Renal pelvis (tissue), 12 donors: ENCODE measurements at places on chromosomes 3 and 15. TPM values are rescaled to one million over a fixed set of nuclear protein-coding genes. Genes with fewer than 3 reads are reported as not detected.

CYP8B1 gene
- 1.3 TPM for polyA plus RNA-seq

GRCh38 chr15:36447373-36447772 is 132.1 kb upstream of the CDIN1 start:
- DNase-seq: no peak

ALPK3 gene
- 27.2 TPM for polyA plus RNA-seq

DNA sequence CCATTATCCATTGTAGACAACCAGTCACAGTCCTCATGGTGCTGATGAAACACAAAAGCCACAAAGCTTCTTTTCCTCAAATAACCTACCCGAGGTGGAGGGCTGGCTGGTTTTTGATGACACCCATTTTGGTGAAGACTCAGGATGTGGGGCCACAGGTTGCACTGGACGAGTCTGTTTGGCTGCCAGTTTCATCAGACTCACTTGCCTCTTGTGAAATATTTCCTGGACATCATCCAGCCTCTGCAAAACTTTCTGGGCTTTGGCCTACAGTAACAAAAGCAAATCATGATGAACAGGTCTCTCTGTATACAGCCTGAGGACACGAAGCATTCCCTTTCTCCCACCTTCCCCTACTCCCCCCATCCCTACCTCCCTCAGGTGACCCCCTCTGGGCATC is 42.2 kb downstream of the B3GNT5 start:
- DNase-seq: no peak

DNA sequence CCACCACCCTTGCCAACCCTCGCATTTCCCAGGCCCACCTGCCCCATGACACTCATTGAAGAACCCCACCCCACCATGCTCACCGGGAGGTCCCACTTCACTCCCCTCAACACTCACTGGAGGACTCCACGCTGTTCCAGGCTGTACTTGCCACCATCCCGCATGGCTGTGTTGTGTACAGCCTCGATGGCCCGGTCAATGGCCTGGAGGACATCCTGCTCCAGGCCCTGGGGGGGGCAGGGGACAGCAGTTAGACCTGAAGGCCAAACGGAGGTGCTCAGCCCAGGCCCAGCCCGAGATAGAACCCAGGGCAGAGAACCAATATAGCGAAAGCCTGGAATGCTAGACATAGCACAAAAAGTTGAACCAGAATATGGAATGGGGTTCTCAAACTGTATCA is 2.9 kb downstream of the NCKIPSD start:
- DNase-seq: no peak

GRCh38 chr3:65814845-65815578 is 223.7 kb downstream of the MAGI1 start:
- no peak for DNase-seq

GRCh38 chr3:9411302-9411701 is 13.9 kb downstream of the SETD5 start:
- no peak for DNase-seq

CMTM7 gene
- polyA plus RNA-seq: 49.1 TPM
